ENCODE measurements at places on chromosomes 7 and 10.

DNA sequence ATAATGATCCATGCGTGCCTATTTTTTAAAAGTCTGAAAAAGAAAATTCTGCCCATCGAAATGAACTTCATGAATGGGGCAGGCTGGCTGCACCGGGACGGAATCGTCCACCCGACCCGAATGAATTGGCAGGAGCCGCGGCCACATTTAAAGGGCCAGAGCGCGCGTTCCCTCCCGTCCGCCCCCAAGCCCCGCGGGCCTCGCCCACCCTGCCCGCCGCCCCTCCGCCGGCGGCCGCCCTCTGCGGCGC, 319 bp upstream of the GATA3 start:
- no peak for DNase-seq

DNA sequence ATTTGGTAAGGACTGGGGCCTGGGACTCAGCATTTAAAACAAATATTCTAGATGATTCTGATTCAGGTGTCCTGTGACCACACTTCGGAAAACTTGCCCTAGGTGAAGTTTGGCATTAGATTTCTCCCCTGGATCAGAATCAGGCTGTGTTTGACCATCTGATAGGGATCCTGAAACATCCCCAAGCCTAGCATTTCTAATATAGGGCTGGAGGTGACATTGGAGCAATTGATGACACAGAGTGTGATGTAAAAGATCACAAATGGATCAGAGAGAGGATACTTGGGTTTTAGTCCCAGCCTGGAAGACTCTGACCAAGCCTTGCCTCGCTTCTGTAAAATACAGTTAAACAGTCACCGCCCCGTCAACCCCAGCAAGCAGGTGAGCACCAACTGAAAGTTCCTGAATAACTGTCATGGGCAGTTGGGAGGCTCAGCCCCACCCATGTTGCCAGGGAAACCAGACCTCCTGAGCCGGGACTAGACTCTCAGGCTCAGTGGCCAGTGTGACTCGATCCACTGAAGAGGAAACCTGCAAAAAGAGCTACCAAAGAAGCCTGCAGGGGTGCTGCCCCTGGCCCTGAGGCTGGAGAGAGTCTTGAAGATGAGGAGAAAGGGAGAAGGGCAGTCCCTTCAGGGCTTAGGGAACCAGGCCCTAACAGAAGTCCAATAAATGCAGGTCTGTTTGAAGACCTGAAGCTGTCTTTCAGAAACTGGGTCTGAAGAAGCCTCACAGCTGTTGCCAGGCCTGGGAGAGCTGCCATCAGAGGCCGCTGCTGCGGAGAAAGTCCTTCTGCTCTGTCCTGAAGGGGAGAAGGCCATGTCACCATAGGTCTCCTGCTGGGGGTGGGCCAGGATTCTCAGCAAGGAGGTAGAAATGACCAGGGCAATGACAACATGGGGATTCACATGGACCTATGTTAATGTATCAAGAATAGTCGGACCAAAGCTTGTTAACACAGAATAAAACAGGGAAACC, 126.1 kb upstream of the KCNMA1 start:
- DNase-seq, result no peak

GRCh38 chr7:20236790-20237189, 19.6 kb upstream of the MACC1 start:
- DNase-seq, result no peak

GRCh38 chr10:3106928-3107425, 39.6 kb downstream of the PFKP start:
- no peak for DNase-seq

- DNase-seq, result no peak
These were observed 967 bp downstream of the GAD2 start for GRCh38 chr10:26217396-26218086.

DNA sequence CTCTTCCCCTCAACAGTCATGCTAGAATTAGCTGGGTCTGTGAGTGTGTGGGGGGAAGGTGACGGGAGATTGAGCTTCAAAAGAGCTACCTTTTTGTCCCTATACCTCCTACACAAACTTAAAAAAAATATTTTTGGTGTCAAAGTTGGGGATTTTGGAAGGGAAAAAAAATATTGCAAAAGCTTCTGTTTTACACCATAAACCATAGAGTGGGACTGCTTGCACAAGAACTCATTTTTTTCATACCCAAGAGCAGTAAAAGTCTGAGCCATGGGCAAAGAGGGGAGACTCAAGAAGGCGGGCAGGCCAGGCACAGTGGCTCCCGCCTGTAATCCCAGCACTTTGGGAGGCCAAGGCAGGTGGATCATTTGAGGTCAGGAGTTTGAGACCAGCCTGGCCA, 9.4 kb upstream of the ZDHHC4 start:
- DNase-seq, result no peak

GRCh38 chr10:77698267-77698931, 60.8 kb upstream of the KCNMA1 start:
- no peak for DNase-seq

- no peak for DNase-seq
These were observed 22.6 kb upstream of the PRTFDC1 start for GRCh38 chr10:24974976-24975375.

- DNase-seq, result no peak
These were observed 120.2 kb downstream of the CDH23 start for GRCh38 chr10:71516890-71517289.
